GM04504 (cell line): ENCODE measurements at places on chromosomes 6 and 20.

DNA sequence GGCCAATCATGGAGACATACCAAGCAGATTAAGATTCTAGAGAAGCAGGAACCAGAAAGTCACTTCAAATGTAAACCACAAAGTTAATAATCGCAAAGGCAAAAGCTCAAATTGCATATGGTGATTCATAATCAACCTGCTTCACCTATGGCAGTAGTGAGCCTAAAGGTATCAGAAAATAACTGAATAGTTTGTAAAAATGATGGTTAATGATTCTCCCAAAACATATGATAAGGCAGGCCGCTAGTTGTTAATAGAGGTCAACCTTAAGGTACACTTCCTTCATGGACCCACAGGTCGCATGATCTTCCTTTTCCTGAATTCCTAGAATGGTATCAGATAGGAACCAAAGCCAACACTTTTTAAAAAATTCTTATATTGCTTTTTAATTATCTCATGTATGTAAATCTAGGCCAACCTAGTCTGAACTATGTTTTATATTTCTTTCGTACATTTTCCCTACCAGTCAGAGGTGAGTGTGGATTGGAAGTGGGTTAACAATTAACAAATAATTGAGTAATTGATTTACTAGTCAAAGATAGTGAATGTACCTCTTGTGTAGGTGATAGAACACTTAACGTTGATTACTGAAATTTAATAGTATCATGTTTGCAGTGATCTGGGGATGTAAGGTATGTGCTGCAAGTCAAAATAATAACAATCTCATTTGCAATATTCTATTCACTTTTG is 16.4 kb downstream of the TAAR2 start:
- no peak for DNase-seq

GRCh38 chr6:42084889-42085288 is 34.6 kb downstream of the TAF8 start:
- DNase-seq, result no peak

DNA sequence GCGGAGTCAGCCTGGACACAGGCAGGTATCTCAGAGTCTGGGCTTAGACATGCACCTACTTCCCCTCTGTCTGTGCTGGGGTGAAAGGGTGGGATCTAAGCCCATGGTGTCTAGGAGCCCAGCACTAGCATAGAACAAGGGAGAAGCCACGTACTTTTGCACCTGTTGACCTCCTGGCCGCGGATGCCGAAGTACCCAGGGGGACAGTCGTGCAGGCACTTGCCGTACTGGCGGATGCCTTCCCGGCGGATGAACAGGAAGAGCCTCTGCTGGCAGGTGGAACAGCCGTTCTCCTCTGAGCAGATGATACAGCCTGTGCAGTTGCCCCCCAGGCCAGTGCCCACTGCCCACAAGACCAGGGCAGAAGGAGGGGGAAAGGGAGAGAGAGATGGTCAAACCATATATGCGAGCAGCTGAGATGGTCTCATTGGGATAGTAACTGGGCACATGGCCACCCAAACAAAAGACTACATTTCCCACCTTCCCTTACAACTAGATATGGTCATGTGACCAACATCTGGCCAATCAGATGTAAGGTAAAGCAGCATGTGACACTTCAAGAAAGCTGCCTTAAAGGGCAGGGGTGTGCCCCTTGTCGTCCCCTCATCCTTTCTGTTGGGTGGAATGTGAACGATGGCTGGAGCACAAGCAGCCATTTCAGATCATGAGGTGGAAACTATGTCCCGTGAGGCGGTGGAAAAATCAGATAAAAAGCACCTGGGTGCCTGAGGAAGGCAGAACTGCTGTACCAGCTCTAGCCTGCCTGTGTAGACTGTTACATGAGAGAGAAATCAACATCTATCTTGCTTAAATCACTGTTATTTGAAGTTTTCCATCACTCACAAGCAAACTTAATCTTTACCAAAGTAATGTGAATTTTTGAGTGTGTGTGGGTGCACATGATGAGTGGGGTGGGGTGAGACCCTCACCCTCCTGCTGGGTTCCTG is 34.0 kb downstream of the RSPO4 start:
- peak; percentile 8 for DNase-seq

GRCh38 chr6:135087403-135087802 is 32.8 kb upstream of the HBS1L start:
- DNase-seq, result no peak

DNA sequence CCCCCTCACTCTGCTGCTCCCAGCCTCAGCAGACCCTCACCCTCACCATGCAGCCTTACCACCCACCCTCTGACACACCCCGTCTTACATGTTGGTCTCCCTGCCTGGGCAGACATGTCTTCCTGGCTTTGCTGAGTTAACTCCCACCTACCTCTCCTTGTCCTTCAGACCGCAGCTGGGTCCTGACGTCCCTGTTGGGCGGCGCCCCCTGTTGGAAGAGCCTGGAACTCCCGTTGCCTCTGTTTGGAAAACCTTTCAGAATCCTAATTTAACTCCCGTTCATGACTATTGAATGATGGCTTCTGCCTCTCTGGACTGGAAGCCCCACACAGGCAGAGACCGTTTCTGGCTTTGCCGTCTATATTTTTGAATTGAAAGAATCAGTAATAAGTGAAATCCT is 245.1 kb downstream of the MYLK4 start:
- no peak for DNase-seq

GRCh38 chr6:27242589-27243265 is 4.8 kb upstream of the PRSS16 start:
- no peak for DNase-seq

DNA sequence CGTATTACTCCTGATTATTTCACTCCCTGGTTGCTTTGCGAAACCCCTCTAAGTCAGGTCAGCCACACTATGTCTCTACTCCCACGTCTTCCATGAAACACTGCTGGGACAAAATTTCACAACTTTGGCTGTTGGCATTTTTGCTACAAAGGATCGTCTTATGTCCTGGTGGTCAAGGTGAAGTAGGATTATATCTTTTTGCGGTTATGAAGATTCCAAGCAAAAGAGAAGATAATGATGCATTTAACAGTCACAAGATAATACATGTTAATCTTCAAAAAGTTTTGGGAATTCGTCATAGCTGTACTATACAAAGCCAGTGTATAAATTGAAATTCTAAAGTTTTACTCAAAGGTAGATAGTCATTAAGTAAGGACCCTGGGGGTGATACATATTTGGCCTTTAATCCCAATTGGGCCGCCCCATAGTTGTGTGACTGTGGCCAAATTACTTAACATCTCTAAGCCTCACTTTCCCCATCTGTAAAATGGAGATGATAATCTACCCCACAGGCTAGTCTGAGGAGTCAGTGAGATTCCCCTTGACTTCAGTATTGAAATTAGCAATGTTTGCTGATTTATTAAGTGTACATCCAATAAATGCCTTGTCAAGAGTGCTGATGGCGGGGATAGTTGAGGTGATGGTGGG is 212.1 kb downstream of the ARID1B start:
- DNase-seq, result no peak
